ENCODE measurements at places on chromosomes 2 and 18. TPM values are rescaled to one million over a fixed set of nuclear protein-coding genes. Genes with fewer than 3 reads are reported as not detected.

DNA sequence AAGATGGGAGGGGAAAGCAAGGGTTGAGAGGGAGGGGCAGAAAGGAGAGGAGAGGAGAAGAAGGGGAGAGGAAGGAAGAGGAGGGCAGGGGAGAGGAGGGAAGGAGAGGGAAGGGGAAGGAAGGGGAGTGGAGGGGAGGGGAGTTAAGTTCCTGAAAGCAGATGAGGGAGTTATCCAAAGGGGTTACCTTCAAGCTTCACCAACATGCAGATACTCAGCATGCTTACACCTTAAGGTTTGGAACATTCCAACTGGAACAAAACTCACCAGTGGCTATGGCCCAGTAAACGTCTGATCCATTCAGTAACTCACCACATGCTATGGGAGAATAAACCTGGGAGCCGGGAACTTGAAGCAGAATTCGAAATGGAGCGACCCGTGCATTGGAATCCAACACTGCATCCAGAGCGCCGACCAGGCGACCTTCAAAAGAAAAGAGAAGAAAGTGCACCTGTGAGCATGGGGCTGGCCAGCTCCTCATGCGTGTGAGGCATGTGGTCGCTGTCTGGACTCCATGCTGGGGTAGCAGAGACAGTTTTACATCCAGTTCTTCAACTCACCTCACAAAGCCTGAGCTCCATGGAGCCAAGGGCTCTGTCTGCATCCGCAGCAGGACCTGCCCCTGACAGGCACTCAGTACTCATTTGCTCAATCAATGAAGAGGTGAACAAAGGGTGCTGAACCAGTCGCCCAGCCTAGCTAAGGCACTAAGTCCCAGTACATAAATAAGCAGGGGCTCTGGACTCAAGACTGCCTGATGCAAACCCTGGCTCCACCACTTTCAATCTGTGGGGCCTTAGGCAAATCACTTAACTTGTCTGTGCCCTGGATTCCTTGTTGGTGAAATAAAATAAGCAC lies 61.0 kb downstream of the TBC1D8 start:
- DNase-seq = no peak

The EGR4 gene
- not detected for polyA plus RNA-seq

The DSG4 gene
- not detected for polyA plus RNA-seq

The POU3F3 gene
- not detected for polyA plus RNA-seq

The COLEC12 gene
- 107 TPM for polyA plus RNA-seq

The SPEG gene
- 23.3 TPM for polyA plus RNA-seq

The CYS1 gene
- polyA plus RNA-seq = 18.7 TPM

The CDK15 gene
- polyA plus RNA-seq = 0.33 TPM

The DSG3 gene
- not detected for polyA plus RNA-seq

GRCh38 chr2:241007880-241008710 lies 9.7 kb downstream of the SNED1 start:
- DNase-seq = no peak

DNA sequence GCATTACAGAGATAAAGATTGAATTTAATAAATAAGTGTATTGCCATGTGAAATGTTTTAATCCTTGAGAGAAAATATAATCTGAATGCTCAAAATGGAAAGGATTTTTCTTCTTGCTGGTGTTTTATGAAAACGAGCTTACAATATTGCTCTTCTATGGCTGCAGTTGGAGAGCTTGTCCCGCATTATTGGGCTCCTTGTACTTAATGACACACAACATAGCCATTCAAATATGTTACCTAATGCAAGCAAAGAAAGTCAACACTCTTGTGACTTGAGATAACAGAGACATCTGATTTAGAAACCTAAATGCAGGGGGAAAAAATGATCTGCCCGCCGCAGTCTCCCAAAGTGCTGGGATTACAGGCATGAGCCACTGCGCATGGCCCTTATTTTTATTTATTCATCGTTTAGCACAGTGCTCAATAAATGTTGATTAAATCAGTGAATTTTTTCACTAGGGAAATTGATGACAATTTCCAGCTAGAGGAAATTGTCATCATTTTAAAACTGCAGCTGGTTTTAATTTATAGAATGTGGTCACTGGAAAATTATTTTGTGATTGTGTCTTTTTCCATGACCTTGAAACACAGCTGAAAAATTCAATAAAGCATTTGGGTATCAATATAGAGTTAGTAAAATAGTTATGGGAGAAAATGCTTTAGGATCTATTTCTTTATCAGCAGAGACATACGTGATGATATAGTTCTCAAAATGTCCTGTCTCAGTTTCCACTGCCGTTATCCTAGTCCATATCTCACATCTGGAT lies 2.4 kb upstream of the PRKD3 start:
- no peak for DNase-seq

DNA sequence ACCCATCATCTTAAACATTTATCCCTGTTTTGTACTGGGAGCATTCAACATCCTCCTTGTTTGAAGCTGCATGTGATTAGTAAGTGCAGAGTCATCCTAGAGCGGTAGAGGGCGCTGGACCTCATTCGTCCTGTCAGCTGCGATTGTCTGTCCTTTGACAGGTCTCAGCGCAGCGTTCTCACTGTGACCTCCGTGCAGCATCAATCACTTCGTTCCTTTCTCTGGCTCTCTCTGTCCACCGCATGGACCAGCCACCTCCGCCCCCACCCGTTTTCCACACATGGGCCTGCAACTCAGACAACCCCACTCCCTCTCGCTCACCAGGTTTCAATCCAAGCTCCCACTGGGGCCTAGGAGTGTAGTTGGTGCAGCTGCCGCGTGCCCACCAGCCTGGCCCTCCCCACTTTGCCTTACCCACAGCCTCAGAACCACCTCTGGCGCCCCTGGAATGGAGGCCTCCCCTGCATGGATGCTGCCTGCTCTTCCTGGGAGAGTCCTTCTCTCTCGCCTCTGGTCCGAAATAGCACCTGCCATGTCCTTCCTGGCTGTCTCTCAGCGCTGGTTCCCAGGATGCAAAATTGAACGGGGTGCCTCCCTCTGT lies 90.5 kb downstream of the NDUFA10 start:
- no peak for DNase-seq

The CLEC4F gene
- polyA plus RNA-seq = 0.05 TPM

DNA sequence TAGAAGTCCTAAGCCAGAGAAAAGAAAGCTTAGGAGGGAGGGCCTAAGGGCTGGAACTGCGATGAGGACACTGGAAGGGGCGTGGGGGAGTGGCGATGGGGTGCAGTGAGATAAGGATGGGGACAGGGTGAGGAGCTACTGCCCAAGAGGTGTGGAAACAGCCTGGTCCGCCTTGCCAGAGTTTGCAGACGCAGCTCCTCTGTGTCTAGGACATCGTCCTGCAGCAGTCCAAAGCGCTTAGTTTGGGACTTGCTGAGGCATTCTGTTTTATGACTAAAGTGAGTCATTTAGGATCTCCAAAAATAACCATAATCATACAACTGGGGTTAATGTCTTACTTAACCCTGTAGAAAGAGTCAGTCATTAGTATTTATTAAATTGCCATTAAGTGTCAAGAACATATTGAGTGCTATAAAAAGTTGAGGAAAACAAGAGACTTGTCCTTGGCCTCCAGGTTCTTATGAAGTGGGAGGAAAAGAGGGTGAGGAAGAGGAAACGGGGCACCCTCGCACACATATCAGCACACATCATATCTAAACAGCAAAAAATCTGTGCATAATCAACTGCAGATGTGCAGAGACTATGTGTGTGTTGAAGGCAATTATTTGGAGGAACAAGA lies 74.8 kb downstream of the CDK15 start:
- DNase-seq = peak; percentile 78

- DNase-seq = no peak
These were observed 144.3 kb downstream of the MCFD2 start for GRCh38 chr2:46771309-46771708.

DNA sequence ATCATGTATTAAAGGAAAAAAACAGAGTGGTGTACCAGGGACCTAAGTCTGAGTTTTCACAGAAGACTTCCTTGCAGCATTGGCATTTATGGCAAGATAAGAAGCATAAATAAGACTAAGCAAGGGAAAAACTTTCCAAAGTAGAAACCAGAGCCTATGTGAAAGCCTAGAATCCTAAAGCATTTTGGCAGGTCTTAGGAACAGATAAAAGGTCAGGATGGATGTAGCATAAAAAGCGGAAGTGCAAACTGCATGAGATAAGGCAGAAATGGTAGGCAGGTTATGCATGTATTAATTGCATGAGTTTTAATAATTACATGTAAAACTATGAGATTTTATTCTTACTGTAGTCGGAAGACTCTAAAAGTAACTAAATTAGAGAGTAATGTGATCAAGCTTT lies 596.5 kb downstream of the SUCLG1 start:
- DNase-seq = no peak

DNA sequence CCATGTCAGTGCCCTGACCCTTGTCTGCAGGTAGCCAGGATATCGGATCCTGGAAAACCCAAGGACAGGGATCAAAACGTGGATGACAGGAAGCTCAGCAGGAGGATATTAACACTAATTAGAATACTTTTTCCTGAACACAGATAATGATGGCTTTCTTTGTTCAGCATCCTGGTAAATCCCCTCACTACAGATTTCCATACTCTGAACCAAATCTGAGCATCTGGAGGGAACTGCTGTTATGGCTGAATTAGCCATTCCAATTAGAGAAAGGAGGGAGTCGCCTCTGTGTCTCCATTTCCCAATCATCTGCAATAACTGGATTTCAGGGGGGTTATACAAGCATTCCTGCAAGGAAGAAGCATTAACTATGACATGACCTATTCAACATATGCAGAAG lies 24.4 kb downstream of the CXCR4 start:
- DNase-seq = no peak

- no peak for DNase-seq
These were observed 86.6 kb downstream of the POLR1A start for GRCh38 chr2:86019121-86019520.

- no peak for DNase-seq
These were observed 35.9 kb upstream of the CCDC93 start for GRCh38 chr2:118049816-118050140.

DNA sequence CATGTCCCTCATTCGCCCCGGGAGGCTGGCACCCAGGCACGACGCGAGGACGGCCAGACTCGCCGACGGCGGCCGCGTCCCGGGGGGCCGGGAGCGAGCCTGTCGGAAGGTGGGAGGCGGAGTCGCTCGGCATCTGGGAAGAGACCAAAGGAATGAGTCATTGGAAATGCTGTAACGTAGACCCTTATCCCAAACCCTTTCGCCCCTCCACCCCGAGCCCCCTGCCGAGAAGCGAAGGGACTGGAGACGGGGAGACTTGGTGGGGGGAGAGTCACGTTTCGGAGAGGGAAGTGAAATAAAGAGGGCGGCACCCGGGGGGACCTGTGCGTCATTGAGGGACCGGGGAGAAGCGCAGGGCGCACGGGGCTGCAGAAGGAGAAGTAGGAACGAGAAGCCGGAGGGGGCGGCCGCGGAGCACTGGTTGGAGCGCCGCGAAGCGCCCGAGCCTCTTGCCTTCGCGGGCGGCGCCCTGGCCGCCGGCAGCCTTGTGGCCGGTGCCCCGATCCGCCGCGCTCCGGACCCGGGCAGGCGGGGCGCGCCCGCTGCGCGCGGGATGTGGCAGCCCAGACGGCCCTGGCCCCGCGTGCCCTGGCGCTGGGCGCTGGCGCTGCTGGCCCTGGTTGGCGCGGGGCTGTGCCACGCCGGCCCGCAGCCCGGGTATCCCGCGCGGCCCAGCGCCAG lies at the start of gene EMILIN2:
Gene EMILIN2, plus strand, starts transcription at position 371 of the 681 bp plus-strand sequence. Its CDS starts 183 bp downstream, at position 554.
- no peak for DNase-seq

DNA sequence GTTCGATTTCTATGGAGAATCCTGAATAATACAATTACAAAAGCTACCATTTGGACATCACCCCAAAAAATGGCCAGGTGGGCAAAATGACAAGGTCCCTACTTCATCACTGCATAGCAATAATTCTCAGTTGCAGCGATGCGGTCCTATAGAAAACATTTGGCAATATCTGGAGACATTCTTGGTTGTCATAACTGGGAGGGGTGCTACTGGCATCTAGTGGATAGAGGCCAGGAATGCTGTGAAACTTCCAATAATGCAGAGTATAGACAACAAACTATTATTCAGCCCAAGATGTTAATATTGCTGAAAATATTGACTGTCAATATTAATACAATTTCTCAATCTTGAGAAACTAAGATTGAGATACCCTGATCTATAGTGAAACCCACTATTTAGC lies 637.8 kb upstream of the PKDCC start:
- DNase-seq = no peak

DNA sequence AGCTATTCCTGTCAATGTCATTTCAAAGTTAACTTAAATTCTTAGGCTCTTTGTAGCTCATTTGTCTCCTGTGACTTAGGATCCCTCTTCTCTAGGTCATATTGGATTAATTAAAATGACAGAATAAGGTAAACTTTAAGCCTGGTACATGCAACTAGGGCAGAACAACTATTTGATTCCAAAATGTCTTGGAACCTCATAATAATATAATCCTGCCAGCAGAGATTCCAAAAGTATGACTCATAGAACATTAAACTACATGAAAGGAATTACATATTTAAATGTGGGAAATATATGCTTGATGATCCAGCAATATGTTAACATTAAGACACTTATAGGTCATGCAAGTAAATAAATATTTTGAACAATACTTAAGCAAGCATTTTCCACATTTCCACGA lies 63.3 kb downstream of the COL3A1 start:
- no peak for DNase-seq

DNA sequence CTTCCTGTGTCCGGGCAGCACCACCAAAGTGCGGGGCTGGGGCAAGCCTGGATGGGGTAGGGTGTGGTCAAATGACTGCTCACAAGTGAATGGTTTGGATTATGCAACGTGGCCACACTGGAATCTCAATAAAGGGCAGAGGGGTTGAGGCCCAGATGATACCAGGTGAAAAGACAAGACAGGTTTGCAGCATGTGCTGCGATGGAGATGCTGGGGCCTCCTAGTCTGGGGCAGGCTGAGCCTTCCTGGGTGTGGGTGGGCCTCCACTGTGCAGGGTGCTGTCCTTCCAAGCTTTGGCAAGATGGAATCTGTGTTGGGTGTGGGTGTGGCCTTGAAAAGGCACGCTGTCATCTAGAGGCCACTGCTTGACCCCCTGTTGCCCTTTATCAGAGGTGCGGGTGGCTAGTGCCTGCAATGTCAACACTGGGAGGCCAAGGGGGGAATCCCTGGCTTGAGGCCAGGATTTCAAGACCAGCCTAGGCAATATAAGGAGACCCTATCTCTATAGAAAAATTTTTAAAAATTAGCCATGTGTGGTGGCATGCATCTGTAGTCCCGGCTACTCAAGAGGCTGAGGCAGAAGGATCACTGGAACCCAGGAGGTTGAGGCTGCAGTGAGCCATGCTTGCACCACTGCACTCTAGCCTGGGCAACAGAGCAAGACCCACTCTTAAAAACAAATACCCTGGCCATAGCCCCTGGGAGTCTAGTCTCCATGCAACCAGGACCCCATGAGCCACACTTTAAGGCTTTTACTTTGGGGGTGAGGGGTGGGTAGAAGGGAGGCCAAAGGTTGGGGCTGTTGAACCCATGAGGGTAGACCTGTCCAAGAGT lies 13.8 kb downstream of the RRM2 start:
- no peak for DNase-seq

The GALNT5 gene
- polyA plus RNA-seq = 8.2 TPM

- peak; percentile 93 for DNase-seq
These were observed 266.5 kb downstream of the TCF4 start for GRCh38 chr18:55321265-55322177.

GRCh38 chr2:222756951-222757650 lies 85.6 kb downstream of the MOGAT1 start:
- no peak for DNase-seq

The RNF144A gene
- 34.7 TPM for polyA plus RNA-seq

- no peak for DNase-seq
These were observed 51.8 kb downstream of the COA5 start for GRCh38 chr2:98556344-98557033.

GRCh38 chr2:211875488-211875887 lies 663.1 kb downstream of the ERBB4 start:
- DNase-seq = no peak

- peak; percentile 65 for DNase-seq
These were observed 92.8 kb upstream of the OTOS start for GRCh38 chr2:240232961-240233884.

The CCDC85A gene
- 1.5 TPM for polyA plus RNA-seq

- peak; percentile 52 for DNase-seq
These were observed 45.8 kb downstream of the PTPN2 start for GRCh38 chr18:12838178-12838634.

Measured in right lung (tissue), 10 donors.